Glomerular endothelial cell (primary cell): ENCODE measurements at places on chromosomes 5 and 9.

DNA sequence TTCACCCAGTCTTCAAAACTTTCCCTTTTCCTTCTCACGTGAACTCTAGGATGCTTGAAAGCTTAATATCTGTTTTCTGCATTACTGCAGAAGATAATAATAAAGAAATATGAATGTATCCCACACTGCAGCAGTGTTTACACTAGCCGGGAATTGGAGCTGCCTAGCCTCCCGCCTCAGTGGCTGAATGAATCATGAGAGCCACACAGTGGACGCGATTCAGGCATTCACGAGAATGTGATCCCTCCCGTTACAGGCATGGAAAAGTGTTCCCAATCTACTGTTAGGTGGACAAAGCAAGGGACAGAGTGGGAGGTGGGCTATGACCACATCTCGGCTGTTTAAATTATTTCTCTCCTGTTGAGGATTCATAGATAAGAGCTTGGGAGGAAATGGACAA, 69.4 kb upstream of the CTSL start:
- no peak for DNase-seq

DNA sequence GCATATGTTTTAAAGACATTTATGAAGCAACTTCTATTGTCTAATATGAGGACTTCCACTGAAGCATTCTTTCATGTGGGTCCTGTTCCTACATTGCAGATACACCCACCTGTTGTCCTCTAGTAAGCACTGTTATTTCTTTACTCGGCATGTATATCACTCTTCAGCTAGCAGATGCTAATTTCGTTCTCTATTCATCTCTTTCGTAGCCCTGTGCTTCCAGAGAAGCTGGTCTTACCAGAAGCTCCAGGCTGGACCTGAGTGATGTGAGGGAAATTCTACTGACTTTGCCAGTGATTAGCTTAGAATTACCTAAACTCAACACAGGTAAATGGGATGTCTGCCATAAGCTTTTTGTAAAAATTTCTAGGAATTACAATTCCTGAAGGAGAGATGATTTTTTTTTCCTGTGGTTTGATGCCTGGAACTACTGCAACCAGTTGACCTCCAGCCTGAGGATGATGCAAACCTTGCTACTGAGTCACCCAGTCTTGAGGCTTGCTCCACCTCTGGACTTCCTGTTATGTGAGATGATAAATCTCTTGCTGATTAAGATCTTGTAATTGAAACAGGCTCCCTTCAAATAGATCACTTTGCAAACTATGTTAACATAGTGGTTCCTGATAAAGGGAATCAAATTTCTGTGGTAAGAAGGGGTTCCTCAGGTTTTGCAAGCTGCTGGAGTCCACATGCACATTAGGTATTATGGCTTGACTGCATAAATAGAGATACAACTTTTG, 52.2 kb upstream of the SPINK5 start:
- no peak for DNase-seq

- no peak for DNase-seq
These were observed 100.4 kb upstream of the FAM174A start for GRCh38 chr5:100434815-100435214.

DNA sequence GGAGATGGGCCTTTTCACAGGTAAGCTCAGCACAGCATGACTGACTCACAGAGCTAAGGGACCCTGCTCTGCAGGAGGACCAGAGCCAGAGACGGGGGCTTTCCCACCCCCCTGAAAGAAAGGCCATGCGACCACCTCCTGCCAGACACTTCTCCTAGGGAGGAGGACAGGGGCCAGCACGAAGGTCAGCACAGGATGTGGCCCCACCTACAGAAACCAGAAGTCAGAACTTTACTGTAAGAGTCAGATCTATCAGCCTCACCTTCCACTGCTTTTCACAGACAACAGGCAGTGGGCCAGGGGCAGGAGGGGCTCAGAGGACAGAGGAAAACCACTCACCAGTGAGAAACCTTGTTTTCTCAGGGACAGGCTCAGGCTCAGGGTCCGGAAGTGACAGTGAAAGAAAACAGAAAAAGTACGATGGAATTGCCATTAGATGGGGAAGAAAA, 37.9 kb downstream of the CCNJL start:
- no peak for DNase-seq

DNA sequence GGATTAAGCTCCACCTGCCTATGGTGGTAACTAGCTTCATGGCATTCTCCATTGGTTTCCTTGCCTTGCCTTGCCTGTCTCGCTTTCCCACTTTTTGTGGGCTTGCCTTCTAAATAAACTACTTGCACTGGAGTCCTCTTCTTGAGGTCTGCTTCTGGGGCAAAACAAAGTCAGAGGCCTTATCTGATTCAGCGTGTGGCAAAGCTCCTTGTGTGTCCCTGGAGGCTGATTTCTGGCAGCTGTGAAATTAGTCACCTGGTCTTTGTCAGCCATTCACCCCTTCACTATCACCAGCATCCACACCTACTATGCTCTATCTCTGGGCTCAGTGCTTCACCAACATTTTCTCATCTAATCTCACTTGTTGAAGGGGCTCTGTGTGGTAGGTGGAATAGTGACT, 176.2 kb downstream of the SEC61B start:
- DNase-seq, result no peak

DNA sequence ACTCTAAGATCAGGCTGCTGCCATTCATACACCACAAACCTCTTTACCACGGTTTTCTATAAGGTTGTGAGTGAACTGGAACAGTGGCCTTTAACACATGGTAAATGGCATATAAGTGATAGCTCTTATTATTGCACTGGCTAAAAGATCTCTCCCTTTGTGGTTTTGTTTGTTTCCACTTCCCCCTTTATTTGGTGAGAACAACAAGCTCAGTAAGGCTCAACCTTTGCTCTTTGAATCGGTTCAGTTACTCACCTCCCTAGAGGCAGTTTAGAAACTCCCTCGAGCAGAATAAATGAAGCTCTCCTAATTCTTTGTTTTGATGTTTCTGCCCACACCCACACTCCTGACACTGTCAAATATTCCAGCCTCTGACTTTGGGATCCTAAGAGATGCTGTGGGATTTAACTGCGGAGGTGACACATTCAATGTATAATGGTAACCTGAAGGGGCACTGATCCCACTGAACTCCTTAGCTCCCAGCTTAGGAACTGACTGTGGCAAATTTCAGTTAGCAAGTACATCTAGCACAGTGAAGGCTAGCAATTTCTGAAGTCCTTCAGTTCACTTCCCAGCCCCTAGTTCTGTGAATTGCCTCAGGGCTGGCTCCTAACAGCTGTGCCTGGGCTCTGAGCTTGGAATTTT, 22.5 kb upstream of the RAD23B start:
- no peak for DNase-seq

DNA sequence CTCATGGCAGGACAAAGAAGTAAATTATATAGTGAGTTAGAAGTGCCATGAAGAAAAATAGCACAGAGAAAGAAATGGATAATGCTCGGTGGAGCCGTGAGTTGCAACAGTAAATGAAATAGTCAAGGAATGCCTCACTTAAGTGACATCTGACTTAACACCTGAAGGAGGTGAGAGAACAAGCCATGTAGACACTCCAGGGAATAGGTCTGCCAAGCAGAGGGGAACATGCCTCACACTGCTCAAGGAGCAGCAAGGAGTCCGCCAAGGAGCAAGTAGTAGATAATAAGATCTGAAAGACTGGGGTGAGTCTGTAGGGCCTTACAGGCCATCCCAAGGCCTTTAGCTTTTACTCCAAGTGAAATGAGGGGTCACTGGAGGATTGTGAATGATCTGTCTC, 21.8 kb downstream of the MAPKAP1 start:
- DNase-seq, result no peak

GRCh38 chr9:114115654-114116125, 16.6 kb upstream of the KIF12 start:
- no peak for DNase-seq

DNA sequence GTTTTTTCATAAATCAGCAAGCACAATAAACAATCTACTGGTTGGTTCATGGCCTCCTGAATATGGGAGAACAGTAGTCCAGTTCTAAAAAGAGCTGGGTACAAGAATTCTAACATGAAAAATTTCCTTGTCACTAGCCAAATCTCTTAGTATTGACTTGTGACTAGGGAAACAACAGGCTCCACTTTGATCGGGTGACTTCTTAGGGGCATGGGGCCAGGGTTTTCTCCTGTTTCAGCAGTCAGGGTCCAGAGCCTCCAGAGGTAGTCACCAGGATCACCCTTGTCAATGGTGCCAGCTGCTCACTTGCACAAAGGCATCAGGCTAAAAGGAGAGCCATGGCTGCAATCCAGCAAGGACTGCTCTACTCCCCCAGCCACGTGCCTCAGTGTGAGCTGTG, 38.1 kb downstream of the LPAR1 start:
- DNase-seq, result no peak

DNA sequence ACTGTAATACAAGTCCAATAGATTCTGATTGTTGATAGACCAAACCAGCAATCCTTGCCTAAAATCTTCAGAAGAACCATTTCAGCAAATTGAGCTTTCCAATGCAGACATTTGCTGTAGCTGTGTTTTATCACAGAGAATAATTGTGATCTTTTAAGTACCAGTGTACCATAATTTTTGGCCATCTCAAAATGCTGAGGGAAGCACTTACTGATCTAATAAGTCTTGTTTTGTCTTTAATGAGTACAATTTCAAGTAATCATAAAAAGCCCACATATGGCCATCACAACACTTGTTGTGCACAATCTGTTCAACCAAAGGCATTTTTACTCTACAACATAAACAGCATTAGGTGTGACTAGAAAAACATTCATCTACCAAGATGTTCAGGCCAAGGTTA, 159.9 kb downstream of the FBXL17 start:
- DNase-seq, result no peak

DNA sequence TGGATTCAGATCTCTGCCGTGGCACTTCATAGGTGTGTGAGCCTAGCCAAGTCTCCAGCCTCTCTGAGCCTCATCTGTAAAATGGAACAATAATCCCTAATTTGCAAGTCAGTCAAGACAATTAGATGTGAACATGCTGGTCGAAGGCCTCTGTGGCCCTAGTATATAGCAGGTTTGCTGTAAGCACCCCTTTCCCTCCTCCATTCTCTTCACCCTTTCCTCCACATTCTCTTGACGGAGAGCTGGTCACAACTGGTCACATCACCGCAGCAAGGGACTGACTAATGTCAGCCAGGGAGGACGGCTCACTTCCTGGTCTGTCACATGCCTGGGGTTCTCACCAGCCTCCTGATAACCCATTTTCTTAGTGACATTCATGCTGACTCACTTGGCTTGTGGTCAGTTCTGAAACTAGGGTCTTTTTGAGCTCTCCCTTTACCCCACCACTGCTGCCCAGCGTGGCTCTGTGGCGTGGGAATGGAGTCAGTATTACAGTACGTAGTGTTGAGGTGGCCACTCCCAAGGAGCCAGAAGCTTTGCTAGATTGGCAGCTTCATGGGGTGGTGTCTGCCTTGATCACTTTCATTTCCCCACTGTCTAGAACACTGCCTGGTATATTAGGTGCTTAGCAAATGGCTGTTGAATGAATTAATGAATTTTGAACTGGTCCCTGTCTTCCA, 47.8 kb downstream of the ERGIC1 start:
- DNase-seq, result no peak

DNA sequence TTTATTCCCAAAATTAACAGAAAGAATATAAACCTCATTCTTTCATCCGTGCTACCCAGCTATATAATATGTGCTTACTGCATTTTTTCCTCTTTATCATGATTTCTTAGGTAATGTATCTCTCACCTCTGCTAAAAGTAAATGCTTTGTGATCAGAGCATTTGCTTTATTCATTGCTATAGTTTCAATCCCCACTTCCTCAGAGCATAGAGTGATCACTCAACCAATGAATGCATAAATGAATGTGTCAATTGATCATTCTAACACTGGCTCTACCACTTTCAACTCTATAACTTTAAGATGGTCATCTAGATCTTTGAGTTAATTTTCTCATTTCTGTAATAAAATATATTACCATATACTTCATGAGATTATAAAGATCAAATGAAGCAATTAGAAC, 719.2 kb downstream of the CETN3 start:
- no peak for DNase-seq

DNA sequence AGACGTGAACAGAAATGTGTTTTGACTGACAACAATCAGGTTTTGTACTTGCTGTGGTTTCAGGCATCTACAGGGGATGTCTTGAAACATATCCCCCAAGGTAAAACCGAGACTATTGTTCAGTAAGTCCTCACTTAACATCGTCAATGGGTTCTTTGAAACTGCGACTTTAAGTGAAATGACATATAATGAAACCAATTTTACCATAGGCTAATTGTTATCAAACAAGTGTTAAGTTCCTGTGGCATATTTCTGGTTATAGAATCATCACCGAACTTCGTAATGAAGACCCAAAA, 16.4 kb upstream of the OMD start:
- no peak for DNase-seq

GRCh38 chr9:12856603-12857002, 81.8 kb downstream of the LURAP1L start:
- DNase-seq, result no peak

DNA sequence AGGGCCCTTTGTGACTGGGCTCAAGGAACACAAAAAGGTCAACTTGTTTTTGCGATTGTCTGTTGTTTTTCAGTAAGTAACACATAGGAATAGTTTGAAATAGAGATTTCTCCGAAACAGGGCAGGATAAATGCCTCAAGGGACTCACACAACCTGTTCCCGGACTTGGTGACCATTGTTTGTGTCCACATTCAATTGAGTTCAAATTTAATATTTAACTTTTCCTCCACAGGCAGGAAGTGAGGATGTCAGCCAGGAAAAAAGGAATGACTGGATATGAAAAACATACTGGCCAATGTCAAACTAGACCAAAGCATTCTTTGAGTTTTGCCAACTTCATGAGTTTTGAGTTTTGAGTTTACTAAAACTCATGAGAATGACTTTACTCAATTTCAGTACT, 72.7 kb downstream of the SPATA31C2 start:
- no peak for DNase-seq

- DNase-seq, result no peak
These were observed 268.2 kb downstream of the TMEM232 start for GRCh38 chr5:110458313-110458712.

- DNase-seq, result no peak
These were observed 134.8 kb downstream of the CDH10 start for GRCh38 chr5:24509943-24510342.

DNA sequence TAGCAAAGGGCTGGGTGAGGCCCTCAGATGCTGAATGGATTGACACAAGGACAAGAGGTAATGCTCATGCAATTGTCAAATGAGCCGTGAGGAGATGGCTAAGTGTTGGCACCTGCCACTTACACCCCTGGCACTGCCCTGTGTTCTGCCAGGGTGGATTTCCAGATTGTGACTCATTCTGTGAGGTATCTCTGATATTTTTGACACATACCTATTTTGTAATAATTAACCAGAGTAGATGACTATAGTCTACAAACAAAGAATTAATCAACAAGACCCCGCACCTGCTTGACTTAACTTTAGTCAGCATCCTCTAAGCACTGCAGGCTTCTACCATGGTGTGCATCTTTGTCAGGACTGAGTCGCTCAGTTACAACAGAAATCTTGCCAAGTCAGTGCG, 200.8 kb downstream of the DIRAS2 start:
- no peak for DNase-seq
